ENCODE measurements at places on chromosomes 3 and 15.

- DNase-seq, result no peak
Observed at GRCh38 chr3:184485241-184485640, 76.3 kb upstream of the EPHB3 start.

GRCh38 chr3:195073866-195074860, 196.8 kb downstream of the XXYLT1 start:
- no peak for DNase-seq

DNA sequence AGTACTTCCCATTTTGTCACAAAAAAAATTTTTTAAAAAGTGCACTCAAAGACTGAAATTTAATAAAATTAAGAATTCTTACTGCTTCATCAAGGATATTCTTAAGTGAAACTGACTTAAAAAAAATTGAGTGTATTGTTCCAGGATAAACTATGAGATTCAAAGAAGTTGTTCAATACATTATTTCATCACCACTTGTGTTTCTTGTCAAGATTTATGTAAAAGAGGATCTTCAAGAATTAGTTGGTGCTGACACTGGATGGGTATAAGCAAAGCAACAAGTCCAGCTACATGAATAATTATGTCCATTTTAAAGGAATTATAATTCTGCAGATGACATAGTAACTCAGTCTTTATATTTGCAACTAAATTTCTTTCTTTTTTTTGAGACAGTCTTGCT, 4.3 kb upstream of the AP4E1 start:
- no peak for DNase-seq

DNA sequence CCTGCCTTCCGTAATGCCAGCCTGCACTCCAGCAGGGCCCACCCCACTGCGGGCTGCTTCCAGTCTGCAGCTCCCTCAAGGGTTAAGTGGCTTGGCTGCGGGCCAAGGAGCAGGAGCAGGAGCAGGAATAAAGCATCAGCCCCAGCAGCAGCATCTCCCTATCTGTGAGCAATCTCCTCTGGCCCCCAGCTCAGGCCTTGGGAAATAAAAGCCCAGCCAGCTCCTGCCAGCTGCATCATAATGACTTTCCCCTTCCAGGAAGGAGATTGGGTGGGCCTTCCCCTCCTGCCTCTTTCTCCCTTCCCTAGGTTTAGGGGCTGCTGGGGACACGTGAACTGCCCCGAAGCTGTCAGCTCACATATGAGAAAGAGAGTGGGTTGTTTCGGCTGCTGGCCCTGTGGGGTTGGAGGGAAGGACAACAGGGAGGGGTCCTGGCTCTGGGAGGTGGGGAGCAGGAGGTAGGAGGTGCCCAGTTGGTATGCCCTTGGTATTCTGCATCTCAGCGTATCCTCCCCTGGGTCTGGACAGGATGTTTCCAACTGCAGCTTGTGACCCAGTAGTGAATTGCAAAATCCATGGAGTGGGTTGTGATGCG, 34.6 kb upstream of the FGD5 start:
- DNase-seq, result no peak

DNA sequence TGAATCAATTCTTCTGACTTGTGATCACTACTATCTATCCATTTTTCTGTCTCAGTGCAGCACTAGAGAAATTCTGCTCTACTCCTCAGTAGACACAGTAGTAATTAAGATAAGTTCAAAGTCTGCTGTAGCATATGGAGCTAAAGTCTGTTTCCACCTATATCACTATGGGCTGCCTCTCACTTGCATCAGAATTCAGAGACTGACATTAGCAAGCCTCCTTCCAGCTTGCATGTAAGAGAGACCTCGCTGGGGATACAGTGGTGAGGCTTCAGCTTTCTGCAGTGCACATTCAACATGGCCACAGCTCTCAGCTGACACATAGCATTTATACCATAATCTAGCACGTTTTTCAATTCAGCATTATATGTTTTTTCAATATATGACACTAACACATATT, 217.0 kb downstream of the PLOD2 start:
- no peak for DNase-seq

DNA sequence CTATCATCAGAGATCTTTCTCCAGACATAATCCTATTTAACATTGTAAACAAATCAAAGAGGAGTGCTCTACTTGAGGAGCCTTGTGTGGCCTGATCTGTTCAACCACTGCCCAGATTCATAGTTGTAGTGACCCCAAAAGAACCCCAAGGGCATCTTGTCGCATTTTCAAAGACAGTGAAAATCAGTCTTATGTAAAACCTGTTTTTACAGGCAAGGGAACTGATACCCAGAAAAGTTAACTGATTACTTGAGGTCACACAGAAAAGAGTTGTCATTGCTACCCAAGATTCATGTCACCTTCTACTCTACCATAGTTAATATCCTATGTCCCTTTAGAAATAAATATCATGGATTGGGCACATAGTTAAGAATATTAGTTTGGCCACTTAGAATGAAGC, 40.5 kb upstream of the ARPP21 start:
- no peak for DNase-seq

- DNase-seq, result no peak
Observed at GRCh38 chr3:105906836-105907235, 38.0 kb upstream of the CBLB start.

DNA sequence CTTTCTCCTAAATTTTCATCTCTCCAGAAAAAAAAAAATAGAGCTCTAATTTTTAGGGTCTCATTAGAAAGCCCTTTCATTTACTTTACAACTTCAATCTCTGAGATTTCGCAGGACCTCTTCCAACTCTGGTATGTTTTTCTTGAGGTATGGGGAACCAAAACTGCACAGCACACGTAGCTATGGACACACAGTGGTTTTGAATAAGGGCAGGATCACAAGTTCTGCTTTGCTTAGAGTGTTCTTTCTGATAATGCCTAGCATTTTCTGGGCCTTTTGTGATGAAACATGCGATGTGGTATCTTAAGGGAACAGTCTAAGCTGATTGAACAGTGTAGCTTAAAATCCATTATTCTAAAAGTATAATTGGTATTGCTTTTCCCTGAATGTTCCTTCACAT, 25.3 kb downstream of the ZNF592 start:
- DNase-seq, result no peak

GRCh38 chr3:173217127-173217526, 76.1 kb upstream of the SPATA16 start:
- no peak for DNase-seq

GRCh38 chr3:87287011-87287410, 10.6 kb upstream of the POU1F1 start:
- DNase-seq, result no peak

- no peak for DNase-seq
Observed at GRCh38 chr15:39925112-39925842, 5.2 kb upstream of the GPR176 start.

- no peak for DNase-seq
Observed at GRCh38 chr15:70116317-70116716, 18.6 kb upstream of the TLE3 start.

DNA sequence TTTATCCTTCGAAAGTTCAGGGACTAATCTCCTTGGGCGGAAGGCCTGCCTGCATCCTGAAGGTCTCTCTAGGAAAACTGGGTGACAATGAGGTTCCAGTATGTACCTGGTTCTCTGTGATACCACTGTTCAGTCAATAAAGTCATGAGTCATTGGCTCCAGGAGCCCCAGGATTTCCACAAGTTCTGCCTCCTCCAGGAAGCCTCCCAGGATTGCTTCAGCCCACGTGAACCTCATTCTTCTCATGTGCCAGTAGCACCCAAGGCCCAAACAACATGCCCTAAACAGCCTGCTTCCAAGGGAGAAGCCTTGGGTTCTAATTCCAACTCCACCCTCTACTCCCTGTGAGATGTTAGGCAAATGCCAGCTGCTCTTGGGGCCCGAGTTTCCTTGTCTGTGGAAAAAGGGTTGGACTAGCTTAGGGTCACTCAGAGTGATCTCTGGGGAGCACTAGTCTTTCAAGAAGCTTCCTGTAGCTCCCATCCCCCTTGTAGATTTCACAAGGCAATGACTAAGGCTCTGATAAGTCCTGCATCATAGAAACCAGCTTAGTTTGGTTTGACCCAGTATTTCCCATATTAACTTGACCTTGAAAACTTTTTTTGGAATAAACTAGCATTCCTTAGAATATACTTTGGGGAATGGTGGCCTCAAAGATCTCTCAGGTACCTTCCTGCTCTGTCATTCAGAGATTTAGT, 118.3 kb upstream of the ATP2B2 start:
- DNase-seq, result no peak

DNA sequence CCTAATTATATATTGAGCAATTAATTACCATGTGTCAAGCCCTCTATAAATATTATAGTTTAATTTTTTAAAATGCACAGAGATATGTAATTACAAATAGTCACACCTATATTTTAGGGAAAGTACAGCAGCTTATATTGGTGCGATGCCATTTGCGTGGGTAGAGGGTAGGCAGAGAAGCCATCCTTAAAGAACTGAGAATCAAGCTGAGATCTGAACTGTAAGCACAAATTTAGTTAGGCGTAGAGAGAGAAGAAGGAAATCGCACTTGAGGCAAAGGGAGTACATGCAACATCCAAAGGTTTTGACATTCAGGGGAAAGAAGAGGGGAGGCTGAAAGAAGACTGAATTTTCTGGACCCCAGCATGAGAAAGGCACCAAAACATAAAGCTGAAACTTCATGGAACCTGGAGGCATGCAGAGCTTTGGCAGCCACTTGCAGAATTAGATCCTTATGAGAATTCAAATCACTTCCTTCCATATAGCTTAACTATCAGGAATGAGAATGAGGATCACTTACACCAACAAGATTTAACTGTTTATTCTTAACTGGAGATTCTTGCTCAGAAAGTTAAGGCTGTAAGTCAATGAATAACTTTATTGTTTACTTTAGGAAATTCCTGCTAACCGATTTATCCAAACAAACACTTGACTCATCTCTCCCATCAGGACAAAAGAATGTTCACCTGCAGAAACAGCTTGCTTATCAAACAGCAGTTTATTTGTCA, 114.3 kb downstream of the TGFBR2 start:
- no peak for DNase-seq

- no peak for DNase-seq
Observed at GRCh38 chr3:182108371-182108770, 396.6 kb downstream of the SOX2 start.

DNA sequence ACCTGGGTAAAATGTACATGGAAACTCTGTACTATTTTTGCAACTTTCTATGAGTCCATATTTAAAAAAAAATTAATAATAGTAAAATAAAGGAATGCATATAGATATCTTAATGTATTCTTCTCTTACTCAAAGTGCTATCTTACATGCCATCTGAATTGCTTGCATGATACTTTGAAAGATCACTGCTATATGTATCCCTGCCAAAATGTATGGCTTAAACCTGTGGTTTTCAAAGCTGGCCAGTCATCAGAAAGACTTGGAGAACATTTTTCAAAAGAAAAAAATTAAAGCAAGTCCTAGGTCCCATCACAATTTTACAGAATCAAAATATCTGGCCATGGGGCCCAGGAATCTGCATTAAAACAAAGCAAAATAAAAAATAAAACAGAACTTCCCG, 262.1 kb downstream of the LPP start:
- DNase-seq, result no peak

GRCh38 chr3:46025139-46025538, 2.1 kb downstream of the XCR1 start:
- no peak for DNase-seq

DNA sequence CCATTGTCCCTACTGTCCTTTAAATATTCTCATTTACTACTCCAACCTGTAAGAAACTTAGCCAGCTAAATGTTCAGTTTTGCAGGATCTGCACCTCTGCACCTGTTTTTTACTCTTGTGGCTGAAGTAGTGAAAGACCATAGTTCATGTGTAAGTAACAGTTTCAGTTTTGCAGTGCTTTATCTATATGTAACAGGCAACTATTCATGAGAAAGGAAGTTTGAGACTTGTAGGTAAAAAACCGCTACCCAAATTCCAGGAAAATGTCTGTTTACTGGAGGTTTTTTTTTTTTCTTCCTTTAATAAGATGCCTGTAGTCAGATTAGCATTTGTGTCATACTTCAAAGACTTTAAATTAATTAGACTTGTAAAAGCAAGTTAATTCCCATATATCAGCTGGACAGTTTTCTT, 25.4 kb upstream of the MBNL1 start:
- DNase-seq, result peak; percentile 22

DNA sequence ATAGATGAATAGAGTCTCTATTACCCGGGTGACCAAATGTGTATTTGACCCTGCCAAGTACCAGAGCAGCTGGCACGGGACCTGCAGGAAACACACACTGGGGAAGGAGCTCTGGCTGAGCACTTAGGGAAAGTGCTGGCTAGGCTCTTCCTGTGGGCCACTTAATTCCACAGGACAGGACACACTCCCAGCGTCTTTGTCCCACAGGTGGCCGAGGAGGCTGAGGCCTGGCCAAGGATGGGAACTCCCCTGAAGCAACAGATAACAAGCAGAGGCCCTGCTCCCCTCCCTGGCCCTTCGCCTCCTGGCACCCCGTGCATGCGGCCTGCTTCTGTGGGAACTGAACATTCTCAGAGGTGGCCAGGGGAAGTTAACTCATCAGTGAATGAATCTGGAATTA, 180.8 kb downstream of the ATP10A start:
- no peak for DNase-seq

- no peak for DNase-seq
Observed at GRCh38 chr3:72434296-72434695, 413.9 kb downstream of the SHQ1 start.

GRCh38 chr3:158140396-158140795, 30.5 kb downstream of the RSRC1 start:
- no peak for DNase-seq

GRCh38 chr3:53729618-53730017, 116.6 kb downstream of the CHDH start:
- DNase-seq, result no peak

DNA sequence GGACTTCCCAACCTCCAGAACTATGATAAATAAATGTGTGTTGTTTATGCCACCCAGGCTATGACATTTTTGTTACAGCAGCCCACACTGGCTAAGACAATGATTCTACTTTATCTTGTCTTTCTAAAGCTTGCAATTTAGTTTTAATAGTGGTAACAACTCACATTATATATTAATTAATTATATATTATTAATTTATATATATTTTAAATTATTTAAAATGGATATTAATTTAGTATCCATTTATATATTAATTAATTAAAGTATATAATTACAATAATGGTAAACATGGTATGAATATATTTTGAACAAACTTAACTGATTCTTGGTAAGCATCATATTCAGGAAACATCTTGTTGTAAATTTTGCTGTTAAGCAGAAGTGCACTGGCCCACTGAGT, 863.9 kb downstream of the MCTP2 start:
- DNase-seq, result no peak

DNA sequence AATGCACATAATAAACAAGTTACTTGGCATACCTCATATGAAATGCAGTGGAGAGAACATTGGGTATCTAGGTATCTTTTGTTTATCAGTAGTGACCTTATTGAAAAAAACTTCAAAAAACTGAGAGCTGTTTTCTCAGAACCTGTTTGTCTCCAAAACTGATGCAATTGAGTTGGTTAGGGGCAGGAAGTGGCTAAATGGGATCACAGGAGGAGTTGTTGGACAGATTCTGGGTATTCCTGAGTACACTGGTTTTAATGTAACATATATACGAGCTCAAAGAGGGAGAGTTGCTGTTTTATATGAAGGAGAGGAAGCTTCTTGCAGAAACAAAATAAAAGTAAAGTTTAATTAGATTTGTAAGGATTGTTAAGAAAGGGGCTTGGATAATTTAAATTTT, 159.5 kb downstream of the C3orf70 start:
- DNase-seq, result no peak

GRCh38 chr15:90160781-90161727, 40.1 kb upstream of the SEMA4B start:
- DNase-seq, result no peak

Measured in GDM1 (cell line).